ENCODE measurements at places on chromosomes 11 and 22.

DNA sequence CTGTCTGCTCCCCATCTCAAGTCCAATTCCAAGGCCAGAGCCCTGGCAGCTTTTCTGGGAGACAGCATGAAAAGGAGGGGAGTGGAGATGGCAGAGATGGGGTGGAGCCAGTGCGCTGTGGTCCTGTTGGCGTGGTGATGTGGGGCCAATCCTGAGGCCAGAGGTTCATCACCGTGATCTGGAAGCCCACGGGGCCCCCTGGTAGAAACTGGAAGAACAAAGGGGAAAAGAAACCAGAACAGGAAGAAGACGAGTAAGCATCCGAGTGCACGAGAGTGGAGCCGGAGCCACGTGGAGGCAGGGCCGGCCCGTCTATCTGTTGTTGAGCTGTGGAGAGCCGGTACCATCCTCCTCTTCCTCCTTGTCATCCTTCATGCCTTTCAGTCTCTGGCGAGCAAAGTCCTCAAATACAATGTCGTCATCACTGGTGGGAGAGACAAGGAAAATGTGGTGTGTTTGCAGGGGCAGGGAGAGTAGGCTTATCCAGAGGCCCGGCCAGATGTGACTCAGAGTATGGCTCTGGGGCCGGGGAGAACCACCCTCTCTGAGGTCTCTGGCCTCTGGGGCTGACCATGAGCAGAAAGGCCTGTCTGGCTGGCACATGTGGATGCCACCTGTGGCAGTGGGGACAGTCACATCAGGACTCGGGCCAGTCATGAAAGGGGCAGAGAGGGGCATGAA is 25.4 kb downstream of the TPBGL start:
- no peak for DNase-seq

DNA sequence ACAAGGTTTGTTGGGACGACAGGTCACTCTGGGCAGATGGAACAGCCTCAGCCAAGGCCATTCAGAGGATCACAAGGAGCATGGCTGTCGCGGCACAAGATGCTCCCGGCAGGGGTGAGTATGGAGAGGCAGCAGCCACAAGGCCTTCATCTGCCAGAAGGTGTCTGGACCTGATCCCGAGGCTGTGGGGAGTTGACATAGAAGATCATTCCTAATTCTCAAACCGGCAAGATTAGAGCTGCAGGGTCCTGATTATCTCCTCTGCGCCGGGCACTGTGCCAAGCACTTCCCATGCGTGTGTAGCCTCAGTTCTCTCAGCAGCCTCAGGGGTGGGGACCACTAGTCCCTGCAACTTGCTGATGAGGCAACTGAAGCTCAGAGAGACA is 32.3 kb upstream of the RFPL3 start:
- no peak for DNase-seq

DNA sequence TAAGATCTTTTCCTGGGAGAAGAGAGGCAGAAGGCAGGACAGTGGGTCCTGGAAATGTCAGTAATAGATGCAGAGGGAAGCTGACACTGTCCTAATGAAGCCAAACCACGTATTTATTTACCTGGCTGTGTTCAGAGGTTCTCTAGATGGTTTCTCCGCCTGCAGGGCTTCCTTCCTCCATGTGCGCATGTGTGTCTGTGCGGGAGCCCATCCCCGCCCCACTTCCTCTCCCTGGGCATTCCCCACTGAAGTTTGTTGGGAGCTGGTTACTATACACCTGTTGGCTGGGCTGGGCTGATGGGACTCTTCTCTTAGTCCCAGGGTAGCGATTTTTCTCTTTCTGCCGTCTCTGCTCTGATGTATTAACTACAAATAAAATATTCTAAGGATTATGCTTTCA is 204.9 kb upstream of the TBCEL start:
- DNase-seq, result no peak

DNA sequence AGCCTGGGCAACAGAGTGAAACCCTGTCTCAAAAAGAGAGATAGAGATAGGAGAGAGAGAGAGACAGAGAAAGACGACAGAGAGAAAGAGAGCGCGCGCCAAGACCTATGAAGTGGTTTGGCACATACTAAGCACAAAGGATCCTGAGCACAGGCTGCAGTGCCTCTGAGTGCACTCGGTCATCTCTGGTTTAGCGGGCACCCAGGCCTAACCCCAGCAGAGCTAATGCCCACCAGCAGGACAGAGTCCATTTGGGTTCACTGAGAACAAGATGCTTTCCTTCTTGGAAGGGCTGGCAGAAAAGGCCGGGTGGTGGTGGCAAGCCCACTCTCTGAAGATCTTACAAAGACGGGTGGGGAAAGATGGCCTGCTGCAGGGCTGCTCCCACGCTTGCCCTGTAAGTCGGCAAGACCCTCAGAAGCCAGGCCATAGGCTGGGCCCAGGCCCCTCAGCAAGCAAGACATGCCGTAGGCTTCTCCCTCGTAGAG is 3.3 kb downstream of the SCARF2 start:
- DNase-seq, result no peak

DNA sequence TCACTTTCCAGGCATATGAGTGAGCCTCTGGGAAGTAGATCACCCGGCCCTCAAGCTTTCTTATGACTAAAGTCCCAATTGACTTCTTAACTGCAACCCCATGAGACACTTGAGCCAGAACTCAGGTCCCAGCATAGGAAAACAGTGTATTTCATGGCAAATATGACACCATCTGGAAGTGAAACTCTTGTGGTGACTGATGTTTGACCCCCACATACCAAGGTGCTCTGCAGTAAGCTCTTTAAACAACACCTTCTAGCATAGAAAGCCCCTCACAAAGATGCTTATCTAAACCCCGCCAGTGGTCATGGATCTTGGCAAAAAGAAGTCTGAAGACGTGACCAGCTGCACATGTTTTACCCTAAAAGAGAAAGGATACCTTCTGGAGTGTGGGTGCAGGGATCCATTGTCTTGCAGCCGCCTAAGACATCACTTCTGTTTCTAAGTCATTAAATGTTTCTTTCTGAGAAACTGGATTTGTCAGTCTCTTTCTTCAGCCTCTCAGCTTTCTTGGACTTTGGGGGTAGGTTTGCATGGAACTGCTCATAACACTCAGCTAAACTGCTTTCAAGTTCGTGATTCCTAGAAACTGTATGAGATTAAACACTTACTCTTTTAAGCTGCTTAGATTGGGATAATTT is 7.4 kb upstream of the PELI3 start:
- no peak for DNase-seq

DNA sequence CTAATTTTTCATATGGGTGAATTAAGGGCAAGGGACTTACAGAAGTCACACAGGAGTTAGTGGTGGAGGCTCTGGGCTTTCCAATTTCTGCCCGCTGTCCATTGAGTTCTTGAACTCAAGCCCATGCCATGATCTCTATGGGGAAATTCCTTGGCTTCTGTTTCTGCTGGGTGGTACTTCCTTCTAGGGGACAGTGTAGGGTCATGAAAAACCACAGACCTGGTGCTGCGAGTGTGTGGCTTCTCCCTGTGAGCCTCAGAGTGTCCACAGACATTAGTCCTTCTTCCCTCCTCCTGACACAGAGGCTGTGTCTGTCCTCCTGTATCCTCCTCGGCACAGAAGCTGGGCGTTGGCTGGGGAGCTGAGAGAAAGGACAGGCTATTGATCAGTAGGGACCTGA is 6.3 kb upstream of the SEZ6L start:
- DNase-seq, result no peak
